Right lung (tissue), 10 donors: ENCODE measurements at places on chromosomes 3 and 15. TPM values are rescaled to one million over a fixed set of nuclear protein-coding genes. Genes with fewer than 3 reads are reported as not detected.
A peak's percentile ranks its signal among the peaks of the same experiment; 100 is the strongest.

GRCh38 chr15:100920516-100921135 lies 1.5 kb downstream of the LRRK1 start:
- no peak for DNase-seq

MGA gene
- 34.7 TPM for polyA plus RNA-seq

- no peak for DNase-seq
These were observed 13.8 kb downstream of the TMEM266 start for GRCh38 chr15:76073554-76073953.

DNA sequence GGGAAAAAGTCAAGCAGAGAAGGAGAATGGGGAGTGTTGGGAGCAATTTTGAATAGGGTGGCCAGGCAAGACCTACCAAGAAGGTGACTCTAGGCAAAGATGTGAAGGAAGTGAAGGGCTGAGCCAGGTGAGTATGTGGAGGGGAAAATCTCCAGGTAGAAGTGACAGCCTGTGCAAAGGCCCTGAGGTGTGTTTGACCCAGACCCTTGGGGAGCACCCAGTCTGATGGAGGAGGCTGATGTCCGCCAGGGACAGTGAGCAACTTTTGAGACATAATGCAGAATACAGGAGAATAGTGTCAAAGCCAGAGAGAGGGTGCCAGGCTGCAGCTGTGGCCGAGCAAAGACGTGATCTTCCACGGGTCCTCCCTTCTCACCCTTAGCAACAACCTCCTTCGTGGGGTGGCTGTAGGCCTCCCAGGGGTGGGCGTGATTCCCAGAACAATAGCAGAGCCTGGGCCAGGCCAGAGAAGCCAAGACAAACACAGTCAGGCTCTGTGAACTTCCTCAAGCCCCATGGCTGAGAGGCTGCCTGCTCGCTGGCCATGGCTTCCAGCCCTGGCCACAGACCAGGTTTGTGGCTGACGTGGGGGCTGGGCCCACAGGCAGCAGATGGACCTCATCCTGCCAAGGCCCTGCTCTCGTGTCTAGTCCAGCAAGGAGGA lies 58.1 kb downstream of the SLC6A6 start:
- no peak for DNase-seq

GHRL gene
- 204 TPM for polyA plus RNA-seq

DNA sequence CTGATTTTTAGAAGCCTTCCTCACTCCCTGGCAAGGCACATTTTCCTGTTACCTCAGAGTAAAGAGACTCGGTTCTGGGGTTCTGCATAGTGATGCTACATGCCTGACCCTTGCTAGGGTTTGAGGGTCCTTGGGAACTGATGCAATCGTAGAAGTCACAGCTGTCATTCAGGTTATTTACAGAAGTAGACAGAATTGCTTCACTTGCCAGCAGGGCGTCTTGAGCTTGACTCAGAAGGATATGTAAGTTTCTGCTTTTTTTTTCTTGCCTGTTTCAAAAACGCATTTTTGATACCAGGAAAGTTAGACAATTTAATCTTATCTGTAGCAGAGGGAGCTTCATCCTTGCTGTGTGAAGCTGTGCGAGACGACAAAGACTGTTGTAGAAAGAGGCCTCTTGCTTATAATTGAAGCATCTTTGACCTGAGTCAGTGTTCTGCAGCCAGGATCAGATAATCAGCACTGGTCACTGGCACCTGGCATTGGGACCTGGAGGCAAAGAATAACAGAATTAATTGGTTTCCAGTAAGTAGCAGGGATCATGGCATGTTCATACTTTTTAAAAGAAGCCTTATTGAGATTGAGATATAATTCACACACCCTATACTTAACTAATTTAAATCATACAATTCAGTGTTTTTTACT lies 24.8 kb downstream of the CACNA1D start:
- DNase-seq: no peak

- DNase-seq: no peak
These were observed 33.0 kb downstream of the VPS13C start for GRCh38 chr15:62027263-62027565.

ANKRD63 gene
- polyA plus RNA-seq: not detected

GRCh38 chr15:70789213-70789612 lies 25.9 kb upstream of the UACA start:
- DNase-seq: no peak

IGSF10 gene
- 34.3 TPM for polyA plus RNA-seq

GRCh38 chr15:57025264-57025926 lies 107.0 kb downstream of the TCF12 start:
- DNase-seq: no peak

DNA sequence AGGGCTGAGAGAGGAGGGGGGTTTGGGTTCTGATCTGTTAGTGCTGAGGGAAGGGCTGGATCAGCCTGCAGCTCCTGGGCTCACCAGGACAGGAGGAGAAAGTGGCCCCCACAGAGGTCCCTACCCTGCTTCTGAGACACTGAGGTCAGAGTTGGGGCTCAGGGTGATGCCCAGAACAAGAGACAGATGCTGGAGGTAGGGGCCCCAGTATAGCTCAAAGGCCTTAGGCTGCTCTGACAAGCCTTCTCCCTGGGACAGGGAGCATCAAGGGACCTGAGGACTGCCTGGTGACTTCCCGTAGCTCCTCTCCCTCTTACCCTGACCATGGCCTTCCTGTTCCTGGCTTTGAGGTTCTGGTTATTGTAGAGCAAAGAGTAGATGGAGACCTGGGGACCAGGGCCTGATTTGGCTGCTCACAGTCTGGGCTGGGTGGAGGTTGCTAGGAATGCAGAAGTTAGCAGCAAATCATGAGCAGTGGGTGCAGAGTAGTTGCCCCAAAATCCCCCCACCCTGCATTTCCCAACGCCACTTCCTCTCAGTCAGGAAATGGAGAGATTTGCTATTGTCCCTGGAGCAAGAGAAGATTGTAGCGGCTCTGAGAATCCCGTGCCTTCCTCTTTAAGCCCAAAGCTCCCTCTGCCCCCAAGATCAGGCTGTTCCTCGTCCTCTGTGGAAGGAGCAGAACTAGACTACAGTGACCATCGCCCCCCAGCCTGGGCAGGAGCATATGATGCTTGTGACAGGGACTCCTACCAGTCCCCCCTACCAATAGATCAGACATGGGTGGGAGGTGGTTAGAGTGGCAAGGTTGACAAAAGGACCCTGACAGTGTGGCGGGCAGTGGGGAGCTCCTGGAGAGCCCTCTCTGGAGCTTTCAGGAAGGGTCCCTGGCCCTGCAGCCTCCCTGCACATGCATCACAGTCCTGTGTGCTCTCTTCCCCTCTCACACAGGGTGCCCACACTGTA lies 47.4 kb upstream of the SEC22A start:
- no peak for DNase-seq

GRCh38 chr3:143220741-143221140 lies 101.2 kb downstream of the CHST2 start:
- no peak for DNase-seq

UROC1 gene
- 0.23 TPM for polyA plus RNA-seq

DNA sequence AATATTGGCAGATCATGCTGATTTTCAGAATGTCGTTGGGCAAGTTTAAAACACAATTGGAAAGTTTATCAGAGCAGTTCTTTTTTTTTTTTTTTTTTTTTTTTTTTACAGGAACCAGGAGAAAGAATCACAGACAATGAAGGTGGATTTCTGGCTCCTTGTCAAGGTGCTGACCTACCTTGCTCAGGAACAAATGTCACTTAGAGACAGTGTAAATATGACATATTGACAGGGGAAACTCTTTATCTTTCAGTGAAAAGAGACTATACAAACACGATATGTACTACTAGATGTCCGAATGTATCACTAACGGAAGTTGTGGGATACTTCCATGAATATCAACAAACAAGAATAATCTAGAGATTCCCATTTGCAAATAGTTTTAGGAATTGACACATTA lies 237.3 kb downstream of the FMN1 start:
- DNase-seq: no peak

DNA sequence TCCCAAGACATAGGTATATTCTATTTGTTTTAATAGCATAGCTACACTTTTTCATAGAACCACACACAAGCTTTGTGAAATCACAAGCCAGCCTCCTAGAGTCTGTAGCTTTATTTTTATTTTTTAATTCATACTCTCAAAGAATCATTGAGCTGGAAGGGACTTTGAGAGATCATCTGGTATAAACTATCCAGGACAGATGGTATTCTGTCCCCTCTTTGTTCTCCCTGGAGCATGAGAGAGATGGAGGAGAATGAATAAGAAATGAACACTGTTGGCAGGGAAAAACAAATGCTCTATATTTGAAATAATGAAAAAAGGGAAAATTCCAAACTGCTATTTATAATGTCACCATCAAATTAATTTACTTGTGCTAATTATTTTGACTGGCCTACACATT lies 338.7 kb upstream of the IL12A start:
- DNase-seq: no peak

EFHB gene
- 5.6 TPM for polyA plus RNA-seq

CD86 gene
- 3.4 TPM for polyA plus RNA-seq

GRCh38 chr3:181712226-181712552 lies 464 bp downstream of the SOX2 start:
- DNase-seq: no peak

DNA sequence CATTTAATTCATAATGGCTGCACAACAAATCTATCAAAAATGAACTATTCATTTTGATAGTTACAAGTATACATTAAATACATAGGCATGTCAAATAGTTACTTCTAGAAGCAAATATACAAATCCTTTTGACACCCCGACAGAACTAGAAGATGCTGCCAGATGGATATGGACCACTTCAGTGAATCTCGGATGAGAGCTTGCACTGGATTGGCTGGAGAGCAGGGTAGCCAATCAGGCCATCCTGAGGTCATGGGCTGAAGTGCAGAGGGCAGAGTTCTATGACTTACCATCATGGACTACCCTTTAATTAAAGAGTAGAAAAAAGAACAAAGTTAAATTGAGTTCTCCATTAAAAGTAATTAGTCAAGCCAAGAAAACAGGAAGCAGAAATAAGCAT lies 8.3 kb downstream of the CCNL1 start:
- no peak for DNase-seq

- DNase-seq: no peak
These were observed 12.5 kb downstream of the LPP start for GRCh38 chr3:188166441-188166840.

SNTN gene
- 8.6 TPM for polyA plus RNA-seq

DNA sequence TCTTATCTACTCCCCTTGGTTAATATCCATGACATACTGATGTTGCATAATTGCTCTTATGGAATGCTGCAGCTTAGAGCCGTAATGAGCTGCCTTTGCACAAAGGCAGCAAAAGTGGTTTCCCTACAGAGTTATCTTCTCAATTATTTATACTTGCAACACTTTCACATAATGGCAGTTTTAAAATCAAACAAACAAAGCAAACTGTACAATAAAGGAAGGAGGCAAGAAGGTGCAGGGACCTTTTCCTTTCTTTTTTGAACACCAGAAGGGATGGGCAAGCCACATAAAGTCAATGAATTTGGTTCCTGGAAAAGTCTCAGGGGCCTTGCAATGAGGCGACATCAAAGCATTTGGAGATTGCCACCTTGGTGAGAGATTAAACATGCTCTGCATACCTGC lies 188.0 kb downstream of the MEIS2 start:
- DNase-seq: peak; percentile 29

GRCh38 chr3:184710870-184711492 lies 883 bp downstream of the MAGEF1 start:
- no peak for DNase-seq

NUDT16 gene
- 25.1 TPM for polyA plus RNA-seq

RLBP1 gene
- not detected for polyA plus RNA-seq

DISP2 gene
- polyA plus RNA-seq: 1.3 TPM
